ENCODE measurements at places on chromosomes 12 and 14.

- no peak for DNase-seq
Observed at GRCh38 chr12:81809829-81810595, 50.9 kb upstream of the PPFIA2 start.

DNA sequence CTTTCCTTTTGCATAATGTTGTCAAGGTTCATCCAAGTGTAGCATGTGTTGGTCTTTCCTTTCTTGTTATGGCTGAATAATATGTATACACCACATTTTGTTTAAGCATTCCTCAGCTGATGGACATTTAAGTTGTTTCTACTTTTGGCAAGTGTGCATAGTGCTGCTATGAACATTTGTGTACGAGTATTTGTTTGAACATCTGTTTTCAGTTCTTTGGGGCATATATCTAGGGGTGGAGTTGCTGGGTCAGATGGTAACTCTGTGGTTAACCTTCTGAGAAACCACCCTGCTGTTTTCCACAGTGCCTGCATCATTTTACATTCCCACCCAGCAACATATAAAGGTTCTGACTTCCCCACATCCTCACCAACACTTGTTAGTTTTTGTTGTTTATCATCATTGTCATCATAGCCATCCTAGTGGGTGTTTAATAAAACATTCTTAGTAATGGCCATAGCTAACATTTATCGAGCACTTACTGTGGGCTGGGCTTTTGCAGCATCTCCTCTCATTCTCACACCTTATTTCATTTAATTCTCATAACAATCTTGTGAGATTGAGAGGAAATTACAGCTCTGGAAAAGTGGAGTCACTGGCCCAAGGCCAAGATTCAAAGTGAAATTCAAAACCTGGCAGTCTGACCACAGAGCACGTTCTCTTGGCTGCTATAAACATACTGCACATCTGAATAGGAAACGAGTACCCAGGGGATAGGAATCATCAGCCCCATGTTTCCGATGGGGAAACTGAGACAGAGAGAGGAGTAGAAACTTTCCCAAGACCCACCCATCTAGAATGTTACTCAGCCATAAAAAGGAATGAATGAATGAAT, 193.6 kb downstream of the KSR2 start:
- DNase-seq, result no peak

- no peak for DNase-seq
Observed at GRCh38 chr12:82774666-82775065, 88.0 kb downstream of the TMTC2 start.

GRCh38 chr12:95185854-95186253, 31.4 kb downstream of the FGD6 start:
- DNase-seq, result no peak

- no peak for DNase-seq
Observed at GRCh38 chr12:98819821-98820404, 174.8 kb downstream of the APAF1 start.

All from stimulated activated CD8-positive, alpha-beta memory T cell treated with anti-CD3 and anti-CD28 coated beads, Interleukin-4, amount 100 ng/mL, for 1 hour (primary cell).